ENCODE measurements at places on chromosomes 7 and 10.

- DNase-seq: no peak
These were observed 60.3 kb upstream of the STK17A start for GRCh38 chr7:43522406-43523156.

GRCh38 chr7:67754651-67755050, 758.0 kb downstream of the TYW1 start:
- no peak for DNase-seq

DNA sequence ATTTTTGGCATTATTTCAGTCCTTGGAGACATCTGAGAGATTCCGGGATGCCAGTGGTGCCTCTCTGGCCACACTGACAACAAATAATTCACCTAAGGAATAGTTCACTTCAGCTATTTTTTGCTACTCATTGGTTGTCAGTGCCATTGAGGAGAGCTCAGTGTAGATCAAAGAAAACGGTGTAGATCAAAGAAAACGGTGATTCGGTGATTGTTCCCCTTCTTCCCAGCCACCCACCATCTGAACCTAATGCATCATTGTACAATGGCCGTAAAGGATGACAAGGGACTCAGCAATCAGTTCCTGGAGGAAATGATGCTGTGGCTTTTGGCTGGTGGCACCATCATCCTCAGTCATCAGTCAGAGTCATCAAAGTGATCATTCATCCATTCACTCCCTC, 80.6 kb downstream of the PTPRZ1 start:
- DNase-seq: no peak

DNA sequence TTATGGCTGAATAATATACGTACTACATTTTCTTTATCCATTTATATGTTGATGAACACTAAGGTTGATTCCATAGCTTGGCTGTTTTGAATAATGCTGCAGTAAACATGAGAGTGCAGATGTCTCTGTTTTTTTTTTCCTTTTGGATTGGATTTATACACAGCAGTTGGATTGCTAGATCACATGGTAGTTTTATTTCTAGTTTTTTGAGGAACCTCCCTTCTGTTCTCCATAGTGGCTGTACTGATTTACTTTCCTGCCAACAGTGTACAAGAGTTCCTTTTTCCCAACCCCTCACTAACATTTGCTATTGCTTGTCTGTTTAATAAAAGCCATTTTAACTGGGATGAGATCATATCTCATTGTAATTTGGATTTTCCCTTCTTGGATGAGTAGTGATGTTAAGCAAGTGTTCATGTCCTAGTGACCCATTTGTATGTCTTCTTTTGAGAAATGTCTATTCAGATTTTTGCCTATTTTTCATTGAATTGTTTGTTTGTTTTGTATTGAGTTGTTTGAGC, 36.0 kb downstream of the ABCA13 start:
- no peak for DNase-seq

GRCh38 chr10:13404305-13404759, 56.2 kb upstream of the SEPHS1 start:
- DNase-seq: no peak

GRCh38 chr10:72348282-72348681, 6.4 kb downstream of the DNAJB12 start:
- no peak for DNase-seq

- no peak for DNase-seq
These were observed 24.1 kb downstream of the WDR86 start for GRCh38 chr7:151385626-151386300.

- no peak for DNase-seq
These were observed 63.7 kb upstream of the PDK4 start for GRCh38 chr7:95660023-95660434.

DNA sequence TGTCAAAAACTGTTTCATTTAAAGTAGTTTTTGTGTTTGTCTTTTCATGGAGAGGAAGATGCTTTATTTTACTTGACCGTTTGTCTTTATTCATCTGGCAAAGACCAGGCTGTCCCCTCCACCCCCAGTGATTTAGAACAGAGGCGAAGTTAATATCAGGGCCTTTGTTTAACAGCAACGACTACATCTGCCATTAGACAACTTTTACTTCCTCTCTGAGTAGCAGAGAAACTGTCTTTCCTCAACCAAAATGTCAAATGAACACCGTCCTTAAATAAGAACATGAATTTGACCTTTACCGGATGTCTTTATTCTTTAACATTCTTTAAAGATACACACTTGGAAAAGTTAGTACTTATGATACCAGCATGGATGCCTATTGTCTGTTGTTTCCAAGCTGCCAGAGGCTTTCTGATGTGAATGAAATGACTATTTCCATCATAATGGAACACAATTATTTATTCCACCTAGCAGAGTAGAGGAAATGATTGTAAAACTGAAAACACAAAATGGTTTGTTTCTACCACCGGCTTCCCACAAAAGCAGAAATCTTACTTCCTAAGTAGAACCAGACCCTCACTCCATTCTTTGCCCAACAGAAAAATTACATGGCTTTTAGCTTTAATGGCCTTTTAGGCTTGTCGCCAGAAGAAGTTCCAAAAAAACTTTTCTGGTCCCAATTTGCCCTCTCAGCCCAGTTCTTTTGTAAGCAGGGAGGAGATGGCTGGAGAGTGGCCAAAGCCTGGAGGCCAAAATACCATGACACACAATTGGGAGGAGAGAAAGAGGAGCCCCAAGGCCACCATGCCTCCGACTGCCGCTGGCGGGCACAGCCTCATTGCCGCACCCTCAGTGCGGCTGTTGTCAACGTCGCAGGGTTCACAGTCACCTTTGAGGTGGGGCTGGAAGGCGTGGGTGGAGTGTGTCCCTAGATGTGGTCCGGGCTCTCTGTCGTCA, 168.5 kb downstream of the TEX36 start:
- DNase-seq: no peak

- no peak for DNase-seq
These were observed 69.2 kb downstream of the HIP1 start for GRCh38 chr7:75669579-75669978.

- no peak for DNase-seq
These were observed 61.9 kb downstream of the SH3PXD2A start for GRCh38 chr10:103793429-103793828.

GRCh38 chr7:31786326-31786725, 99.3 kb downstream of the PPP1R17 start:
- no peak for DNase-seq

DNA sequence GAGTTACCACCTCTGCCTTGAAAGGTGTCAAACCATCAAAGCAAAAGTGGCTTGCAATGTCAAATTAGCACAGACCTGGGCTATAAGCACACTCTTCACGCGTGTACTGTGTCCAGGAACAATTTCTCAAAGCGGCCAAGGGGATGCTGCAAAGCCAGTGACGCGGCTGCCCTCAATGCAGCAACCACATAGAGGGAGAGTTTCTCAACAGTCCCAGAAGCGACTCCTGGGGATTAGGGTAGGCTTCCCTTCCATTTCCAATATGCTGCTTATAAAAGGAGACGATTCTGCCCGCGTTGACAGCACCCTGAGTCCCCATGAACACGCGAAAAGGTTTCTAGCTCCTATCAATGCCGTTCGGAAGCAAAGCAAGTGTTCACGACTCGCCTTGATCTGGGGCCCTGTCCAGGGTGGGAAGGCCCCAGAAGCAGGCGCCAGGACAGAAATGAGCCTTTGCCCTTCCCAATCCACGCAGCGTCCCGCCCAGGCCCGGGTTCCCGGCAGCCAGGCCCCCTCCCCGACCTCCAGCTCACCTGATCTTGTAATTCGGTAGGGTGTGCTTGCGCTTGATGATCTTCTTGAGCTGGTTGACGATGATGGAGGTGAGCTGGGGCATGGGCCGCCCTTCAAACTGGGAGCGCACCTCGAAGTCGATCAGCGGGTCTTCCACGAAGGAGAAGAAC, 1.3 kb downstream of the PDZD8 start:
- DNase-seq: no peak

- DNase-seq: no peak
These were observed 826.2 kb downstream of the KCNMA1 start for GRCh38 chr10:76811430-76811829.

GRCh38 chr7:27890205-27890849, 150.4 kb downstream of the TAX1BP1 start:
- no peak for DNase-seq

- no peak for DNase-seq
These were observed 57.2 kb upstream of the ECHDC3 start for GRCh38 chr10:11684717-11685645.

GRCh38 chr7:140047197-140047596, 15.6 kb downstream of the PARP12 start:
- DNase-seq: no peak

DNA sequence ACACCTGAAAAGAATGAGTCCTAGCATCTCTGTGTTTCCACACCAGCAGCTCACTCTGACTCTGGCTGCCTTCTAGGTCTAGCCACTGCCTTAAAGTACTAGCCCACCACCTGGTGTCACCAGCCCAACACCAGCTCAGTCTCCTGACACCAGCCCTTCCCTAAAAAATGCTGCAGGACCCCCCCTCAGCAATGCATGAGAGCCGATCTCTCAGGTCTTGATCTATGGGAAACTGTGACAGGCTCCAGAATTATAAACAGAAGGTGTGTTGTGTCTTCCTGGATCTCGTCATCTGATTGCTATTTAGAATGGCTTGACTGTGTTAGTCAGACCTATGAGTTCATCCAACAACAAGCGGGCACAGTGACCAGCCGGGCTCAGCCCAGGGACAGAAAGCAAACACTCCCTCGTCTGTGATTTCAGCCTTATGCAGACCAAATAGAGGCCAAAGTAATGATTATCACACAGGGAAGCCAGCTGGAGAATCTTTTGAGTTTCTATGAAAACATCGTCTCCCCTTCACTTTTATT, 66.6 kb downstream of the CUBN start:
- no peak for DNase-seq

GRCh38 chr7:151682831-151683614, 163.3 kb upstream of the RHEB start:
- no peak for DNase-seq

- no peak for DNase-seq
These were observed 608 bp downstream of the HHEX start for GRCh38 chr10:92690211-92690914.

DNA sequence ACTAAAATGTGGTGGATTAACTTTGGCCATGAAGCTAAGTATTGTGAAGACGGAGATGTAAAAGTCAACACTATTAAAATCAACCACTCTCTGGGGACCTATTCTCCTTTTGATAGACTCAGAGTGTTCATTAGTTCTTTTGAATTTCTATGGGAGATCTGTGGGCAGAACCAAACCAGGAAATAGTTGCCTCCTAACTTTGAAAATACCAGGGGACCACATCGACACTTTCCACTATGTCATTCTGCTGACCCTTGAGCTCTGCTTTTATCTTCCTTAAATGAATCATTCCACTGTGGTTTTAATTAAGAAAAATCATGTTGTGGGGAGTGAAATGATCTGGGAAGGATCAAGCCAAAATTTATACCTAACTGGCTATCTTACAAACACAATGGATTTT, 960.5 kb downstream of the GATA3 start:
- DNase-seq: no peak

- DNase-seq: no peak
These were observed 31.8 kb upstream of the UTF1 start for GRCh38 chr10:133198206-133198605.

DNA sequence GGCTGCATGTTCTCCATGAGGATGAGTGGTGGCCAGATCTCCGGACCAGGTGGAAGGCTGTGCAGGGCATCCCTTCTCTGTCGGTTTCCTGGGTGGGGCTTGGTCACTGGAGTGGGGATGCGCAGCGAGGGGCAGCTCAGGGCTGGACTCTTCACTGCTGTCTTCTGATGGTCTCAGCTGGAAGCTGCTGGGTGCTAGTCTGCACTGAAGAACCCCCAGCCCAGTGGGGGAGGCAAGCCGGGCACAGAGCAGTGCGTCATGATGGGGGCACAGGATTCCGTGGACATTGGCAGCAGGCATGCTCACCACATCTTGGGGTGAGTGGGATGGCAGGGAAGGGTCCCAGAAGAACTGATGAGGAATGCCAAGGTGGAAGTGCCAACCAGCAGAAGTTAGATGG, 39.8 kb downstream of the EEPD1 start:
- DNase-seq: no peak

DNA sequence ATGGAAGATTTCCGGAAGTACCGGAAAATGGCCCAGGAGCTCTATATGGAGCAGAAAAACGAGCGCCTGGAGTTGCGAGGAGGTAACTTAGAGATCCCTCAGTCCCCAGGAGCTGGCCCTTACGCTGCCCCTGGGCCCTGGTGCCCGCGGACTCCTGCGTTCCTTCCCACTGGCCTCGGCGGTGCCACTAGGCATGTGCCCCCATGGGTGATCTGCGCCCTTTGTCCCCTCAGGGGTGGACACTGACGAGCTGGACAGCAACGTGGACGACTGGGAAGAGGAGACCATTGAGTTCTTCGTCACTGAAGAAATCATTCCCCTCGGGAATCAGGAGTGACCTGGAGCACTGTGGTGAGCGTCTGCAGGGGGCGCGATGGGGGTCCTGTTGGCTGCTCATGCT, 24.2 kb upstream of the CHST12 start:
- no peak for DNase-seq
